ENCODE measurements at places on chromosomes 3 and 15. TPM values are rescaled to one million over a fixed set of nuclear protein-coding genes. Genes with fewer than 3 reads are reported as not detected.

ETV5 gene
- 5.9 TPM for total RNA-seq

HEG1 gene
- total RNA-seq, result 75.4 TPM

CGGBP1 gene
- 81.3 TPM for total RNA-seq

NPAP1 gene
- not detected for total RNA-seq

SPTBN5 gene
- 0.93 TPM for total RNA-seq

TBCCD1 gene
- total RNA-seq, result 8.8 TPM

SAXO2 gene
- 0.73 TPM for total RNA-seq

CCDC54 gene
- total RNA-seq, result not detected

NFKBIZ gene
- 62.9 TPM for total RNA-seq

THPO gene
- total RNA-seq, result 0.31 TPM

CCR3 gene
- total RNA-seq, result not detected

Data from gastroesophageal sphincter (tissue), 4 donors.